ENCODE measurements at places on chromosomes 2 and 18.

GRCh38 chr2:19728125-19728524 lies 173.7 kb downstream of the TTC32 start:
- no peak for DNase-seq

GRCh38 chr18:2114765-2115164 lies 456.5 kb downstream of the METTL4 start:
- no peak for DNase-seq

DNA sequence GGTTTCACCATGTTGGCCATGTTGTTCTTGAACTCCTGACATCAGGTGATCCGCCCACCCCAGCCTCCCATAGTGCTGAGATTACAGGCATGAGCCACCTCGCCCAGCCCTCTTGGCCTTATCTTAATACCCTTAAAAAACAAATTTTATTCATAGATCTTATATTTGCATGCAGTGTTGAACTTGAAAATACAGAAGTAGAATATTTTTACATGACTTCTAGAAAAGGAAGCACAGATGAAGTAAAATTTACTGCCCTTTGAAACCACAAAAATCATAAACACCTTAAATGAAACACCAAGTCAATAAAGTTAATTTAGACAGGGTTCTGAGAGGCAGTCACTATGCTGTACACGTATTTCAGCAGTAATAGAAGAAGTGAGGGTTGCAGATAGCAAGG lies 145.7 kb downstream of the CERS6 start:
- peak; percentile 6 for DNase-seq

GRCh38 chr2:2574401-2575180 lies 243.5 kb upstream of the MYT1L start:
- DNase-seq, result no peak

DNA sequence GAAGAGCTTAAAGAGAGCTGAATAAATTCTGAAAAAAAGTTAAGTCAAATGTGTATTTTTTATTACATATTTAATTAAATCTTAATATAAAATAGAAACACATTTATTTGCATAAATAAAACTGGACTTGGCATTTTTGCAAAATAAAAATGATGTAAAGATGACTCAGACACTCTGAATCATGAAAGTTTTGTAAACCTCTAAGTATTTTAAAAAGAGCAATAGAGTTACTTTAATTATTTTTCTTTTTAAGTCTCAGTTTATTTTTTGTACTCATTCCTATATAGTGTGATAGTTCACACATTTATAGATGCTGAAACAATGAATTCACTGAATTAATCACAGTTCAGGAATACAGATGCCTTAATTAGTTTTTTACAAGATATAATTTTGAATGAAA lies 109.9 kb upstream of the DTNA start:
- no peak for DNase-seq

DNA sequence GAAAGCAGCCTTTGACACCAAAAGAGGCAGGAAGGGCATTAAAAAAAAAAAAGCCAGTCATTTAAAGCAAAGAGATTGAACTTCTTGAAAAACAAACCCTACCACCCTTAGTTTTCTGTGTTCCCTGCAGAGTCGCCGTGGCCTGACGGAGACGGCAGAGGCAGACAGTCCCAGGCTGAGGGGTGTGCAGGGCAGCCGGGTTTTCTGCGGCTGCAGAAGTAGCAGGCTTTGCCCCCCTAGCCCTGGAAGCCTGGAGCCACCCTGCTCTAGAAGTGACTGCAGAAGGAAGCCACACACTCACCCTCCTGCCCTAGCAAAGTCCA lies 2.8 kb downstream of the INPP5D start:
- DNase-seq, result no peak

DNA sequence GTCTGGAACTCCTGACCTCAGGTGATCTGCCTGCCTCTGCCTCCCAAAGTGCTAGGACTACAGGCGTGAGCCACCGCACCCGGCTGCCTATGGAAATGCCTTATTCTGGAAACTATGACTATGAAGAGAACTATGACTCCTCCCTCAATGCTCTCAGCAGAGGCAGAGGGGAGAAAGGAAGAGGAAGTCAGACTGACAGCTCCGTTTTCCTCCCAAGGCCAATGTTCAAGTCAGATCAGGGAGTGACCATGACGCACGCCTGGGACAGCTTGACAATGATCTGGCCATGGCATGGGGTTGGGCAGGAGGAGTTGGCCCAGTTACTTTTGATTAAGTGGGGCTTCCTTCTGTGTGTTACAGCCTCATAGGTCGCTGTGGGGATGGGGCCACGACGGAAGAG lies 44.3 kb upstream of the MRPL33 start:
- DNase-seq, result no peak

DNA sequence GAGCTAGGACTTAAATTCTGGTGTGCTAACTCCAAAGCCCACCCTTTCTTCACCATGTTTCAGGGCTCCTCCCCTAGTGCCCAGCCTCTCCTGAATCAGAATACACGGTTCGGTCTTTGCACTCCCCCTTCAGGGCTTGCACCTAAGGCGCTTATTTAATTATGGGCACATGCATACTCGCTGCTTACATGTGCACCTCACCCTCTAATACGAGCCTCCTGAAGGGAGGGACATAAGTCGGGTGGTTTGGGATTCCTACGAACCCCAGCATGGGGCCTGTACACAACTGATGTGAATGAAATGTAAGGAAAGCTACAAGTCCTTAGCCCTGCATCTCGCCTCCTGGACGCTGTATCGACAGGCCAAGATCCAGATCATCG lies 435 bp downstream of the IFT172 start:
- no peak for DNase-seq

- DNase-seq, result no peak
Observed at GRCh38 chr18:61921621-61922235, 28.9 kb upstream of the RNF152 start.

GRCh38 chr18:3328532-3328931 lies 66.6 kb downstream of the MYL12B start:
- DNase-seq, result no peak

- no peak for DNase-seq
Observed at GRCh38 chr2:232687382-232688160, 9.6 kb upstream of the GIGYF2 start.

DNA sequence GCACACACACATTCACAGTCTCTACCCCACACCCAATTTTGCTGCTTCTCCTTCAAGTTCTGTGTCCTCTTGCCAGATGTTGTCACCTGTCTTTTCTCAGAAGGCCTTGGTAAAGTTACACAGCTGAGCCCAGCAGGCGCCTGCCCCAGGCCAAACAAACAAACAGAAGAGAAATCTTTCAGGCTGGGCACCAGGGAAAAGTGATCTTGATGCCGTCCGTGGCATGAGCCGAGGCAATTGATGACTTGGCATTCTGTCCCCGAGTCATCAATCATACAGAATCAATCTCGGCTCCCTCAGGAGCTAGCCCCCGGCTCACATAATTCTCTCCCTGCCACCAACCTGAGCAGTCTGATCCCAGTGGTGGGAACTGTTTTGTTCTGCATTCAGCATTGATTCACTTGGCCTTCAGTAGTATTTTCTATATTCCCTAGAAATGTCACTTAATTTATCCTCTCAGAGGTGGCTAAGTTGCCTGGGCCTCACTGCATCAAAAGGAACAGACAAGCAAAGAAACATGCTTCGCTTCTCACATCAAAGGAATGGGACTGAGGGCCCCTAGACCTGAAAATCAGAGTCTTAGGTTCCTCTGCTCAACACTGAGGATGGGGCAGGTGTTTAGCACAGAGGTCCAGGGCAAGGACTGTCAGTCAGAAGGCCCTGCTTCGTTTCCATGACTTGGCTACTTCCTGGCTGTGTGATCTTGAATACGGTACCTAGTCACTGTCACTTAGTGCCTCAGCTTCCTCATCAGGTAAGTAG lies 278.8 kb upstream of the CELF4 start:
- DNase-seq, result no peak

DNA sequence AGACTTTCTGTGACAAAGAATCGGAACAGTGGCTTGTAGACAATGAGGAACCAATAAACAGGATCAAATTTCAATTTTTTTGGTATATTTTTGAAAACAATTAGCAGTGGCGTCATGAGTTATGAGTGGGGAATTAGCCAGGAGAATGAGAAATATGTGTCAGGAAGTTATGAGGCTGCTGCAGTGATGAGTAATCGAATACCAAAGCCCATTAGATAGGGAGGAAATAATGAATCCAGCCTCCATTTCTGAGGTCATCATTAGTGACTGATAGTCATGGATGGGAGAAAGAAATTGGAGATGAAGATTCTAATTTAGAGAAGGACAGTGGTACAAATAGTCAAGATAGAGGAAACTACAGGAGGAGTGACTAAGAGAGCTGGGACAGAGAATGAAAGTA lies 673.1 kb upstream of the VRK2 start:
- no peak for DNase-seq

- no peak for DNase-seq
Observed at GRCh38 chr2:169354244-169354643, 8.1 kb downstream of the LRP2 start.

DNA sequence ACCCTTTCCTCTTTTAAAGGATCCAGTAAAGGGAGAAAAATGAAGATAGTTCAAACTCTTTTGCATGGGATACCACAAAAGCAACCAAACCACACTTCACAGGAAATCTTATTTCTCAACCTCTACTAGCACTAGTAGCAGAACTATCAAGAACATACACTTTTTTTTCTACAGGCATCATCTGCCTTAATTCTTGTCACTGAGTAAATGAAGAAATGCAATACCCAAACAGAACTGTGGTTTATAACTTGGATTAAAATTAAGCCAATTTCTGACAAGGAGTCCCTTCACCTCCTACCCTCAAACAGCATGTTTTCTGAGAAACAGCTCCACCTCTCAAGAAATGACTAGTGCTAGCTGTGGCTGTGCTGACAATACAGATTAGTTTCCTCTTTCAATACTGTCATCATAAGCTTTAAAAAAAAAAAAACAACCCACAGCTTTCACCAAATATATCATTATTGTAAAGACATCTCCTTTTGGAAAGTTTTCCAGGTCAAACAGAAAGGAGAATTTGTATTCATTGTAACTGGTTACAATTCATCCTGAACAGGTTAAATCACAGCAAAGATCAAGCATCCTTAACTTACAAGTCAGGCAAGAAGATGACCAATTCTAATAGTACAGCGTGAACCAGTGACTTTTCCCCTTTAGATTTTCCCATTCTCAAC lies 44.4 kb downstream of the PTPN2 start:
- no peak for DNase-seq

DNA sequence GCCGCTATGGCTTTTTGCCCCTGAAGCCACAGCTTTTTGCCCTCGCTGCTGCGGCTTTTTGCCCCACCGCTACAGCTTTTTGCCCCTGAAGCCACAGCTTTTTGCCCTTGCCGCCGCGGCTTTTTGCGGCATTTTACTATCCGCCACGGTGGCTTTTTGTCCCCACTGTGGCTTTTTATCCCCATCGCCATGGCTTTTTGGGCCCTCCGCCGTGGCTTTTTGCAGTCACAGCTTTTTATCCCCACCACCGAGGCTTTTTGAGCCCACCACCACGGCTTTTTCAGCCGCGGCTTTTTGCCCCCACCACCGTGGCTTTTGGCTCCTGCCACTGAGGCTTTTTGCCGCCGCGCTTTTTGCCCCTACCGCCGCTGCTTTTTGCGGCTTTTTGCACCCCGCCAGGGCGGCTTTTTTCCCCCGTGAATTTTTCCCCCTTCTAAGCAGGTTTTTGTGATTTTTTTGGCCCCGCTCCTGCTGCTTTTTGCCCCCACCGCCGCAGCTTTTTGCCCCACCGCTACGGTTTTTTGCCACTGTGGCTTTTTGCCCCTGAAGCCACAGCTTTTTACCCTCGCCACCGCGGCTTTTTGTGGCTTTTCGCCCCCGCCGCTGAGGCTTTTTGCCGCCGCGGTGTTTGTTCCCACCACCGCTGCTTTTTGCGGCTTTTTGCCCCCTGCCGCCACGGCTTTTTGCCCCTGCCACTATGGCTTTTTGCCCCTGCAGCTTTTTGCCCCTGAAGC lies 2797.2 kb upstream of the TEKT4 start:
- DNase-seq, result no peak

DNA sequence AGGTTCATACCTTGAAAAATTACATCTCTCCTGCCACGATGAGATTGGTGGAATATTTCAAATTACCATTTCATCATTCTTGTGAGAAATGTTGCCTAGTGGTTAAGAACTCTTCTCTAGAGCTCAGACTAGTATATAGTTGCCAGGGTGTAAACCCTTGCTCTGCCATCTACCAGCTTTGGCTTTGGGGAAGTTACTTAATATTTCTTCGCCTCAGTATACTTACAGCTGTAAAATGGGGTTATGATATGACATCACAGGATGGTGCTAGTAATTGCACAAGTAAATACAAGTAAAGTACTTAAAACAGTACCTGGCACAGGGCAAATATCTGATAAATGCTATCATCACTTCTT lies 1.5 kb downstream of the SPOPL start:
- DNase-seq, result no peak

Measured in GDM1 (cell line).